ENCODE measurements at places on chromosomes 3 and 15.

DNA sequence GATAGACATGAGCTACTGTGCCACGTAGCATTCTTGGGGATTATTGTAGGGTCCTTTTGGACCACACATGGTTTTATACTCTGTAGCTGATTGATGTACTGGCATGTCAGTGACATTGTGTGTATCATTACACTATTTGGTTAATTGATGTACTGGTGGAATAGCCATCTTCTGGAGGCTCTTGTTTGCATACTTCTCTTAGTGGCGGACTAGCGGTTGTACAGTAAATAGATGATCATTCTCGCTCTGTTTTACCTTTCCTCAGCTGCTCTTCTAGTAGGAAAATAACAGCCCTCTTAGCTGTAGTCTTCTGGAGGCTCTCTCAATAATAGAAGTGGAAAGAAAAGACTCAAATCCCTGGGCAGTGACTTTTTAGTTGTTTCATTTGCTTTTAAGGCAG lies 24.8 kb downstream of the IGF1R start:
- DNase-seq, result no peak

GRCh38 chr3:124172816-124173215 lies 180.9 kb upstream of the ROPN1 start:
- DNase-seq, result no peak

DNA sequence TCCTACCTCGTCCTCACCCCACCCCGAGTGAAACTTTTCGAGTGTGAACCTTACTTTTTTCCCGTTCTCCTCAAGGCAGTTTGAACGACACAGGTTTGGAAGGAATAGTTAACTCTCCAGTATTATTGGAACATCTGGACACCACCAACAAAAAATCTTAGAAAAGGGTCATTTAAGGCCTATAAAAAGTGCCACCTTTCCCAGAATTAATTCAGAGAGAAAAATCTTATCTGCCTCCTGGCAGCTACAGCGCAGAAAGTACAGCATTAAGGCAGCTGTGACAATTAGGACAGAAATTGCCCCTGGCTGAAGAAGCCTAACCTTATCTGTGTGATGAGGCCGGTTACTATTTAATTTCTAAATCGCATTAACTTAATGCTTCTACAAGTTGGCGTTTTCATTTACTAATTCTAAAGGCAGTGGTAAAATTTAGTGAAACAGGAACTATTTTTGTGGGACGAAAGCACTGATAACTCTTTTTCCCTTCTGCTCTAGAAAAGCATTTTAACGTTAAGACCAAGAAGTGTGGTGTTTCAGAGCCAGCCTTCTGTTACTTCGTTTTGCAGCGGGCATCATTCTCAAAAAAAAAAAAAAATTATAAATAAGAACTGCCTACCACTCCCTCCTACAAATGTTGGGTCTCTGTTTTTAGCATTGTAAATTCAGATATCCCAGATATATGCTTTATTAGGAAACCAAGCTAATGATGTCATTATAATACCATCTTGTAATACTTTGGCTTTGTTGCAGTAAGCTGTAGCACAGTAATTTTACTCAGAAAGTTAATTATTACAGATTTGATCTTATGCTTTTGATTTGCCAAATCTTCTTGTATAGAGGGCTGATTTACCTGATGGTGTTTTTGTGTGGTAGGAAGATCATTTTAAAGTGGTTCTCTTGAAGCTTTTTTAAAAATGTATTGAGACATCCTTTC lies 1.4 kb downstream of the ATP11B start:
- DNase-seq, result no peak

DNA sequence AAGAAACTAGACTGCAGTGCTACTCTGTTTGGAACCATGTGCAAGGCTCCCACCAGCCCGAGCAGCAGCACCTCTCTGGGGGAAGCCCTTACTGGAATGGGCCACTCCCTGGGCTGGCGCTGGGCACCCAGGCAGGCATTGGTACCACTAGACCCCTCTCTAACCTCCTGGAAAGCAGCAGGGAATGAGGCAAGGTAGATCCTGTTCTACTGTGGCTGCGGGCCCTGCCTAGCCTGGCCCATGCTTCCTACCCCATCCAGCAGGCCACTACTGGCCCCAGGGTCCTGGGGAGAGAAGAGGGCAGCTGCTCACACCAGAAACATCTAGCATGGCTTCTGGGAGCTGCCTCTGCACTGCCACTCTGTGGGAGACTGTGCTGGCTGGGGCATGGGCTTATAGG lies 44.8 kb downstream of the MESD start:
- no peak for DNase-seq

DNA sequence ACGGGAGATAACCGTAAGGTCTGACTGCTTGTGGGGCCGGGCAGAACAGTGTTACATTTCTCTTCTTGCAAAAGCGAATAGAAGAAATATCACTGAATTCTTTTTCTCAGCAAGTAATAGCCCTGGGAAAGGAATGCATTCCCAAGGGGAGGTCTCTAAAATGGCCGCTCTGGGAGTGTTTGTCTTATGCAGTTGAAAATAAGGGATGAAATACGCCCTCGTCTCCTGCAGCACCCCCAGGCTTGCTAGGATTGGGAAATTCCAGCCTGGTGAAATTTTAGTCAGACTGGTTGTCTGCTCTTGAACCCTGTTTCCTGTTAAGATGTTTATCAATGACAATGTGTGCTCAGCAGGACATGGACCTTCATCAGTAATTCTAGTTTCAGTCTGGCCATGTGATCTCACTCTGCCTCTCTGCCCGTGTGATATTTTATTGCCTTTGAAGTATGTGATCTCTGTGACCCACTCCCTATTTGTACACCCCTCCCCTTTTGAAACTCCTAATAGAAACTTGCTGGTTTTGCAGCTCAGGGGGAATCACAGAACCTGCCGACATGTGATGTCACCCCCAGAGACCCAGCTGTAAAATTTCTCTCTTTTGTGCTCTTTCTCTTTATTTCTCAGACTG lies 715.6 kb downstream of the ROBO1 start:
- DNase-seq, result no peak

GRCh38 chr3:183224180-183224970 lies 28.7 kb upstream of the B3GNT5 start:
- no peak for DNase-seq

DNA sequence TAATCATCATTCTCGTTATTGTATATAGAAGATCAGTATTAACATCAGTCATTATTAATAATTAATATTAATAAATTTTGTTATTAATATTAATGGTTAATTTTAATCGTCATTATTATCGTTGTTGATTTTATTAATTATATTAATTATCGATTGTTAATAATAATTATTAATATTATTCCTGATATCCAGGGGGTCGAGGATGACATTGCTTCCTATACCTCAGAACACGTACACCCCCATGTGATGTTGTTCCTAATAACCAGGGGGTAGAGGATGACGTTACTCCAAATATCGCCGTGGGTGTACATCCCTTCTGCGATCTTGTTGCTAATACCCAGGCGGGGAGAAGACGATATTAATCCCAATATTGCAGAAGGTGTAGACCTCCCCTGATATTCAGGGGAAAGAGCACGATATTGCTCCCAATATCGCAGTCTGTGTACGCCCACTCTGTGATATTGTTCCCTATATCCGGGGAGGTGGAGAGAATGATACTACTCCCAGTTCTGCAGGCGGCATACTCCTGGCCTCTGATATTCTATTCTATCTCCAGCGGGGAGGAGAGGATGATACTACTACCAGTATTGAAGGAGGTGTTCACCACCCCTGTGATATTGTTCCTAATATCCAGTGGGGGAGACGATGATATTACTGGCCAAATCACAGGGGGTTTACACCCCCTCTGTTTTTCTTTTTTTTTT lies 22.3 kb upstream of the BMF start:
- DNase-seq, result no peak

- no peak for DNase-seq
These were observed 140.5 kb upstream of the KLHL25 start for GRCh38 chr15:85935182-85935581.

GRCh38 chr15:67884514-67885174 lies 44.8 kb upstream of the RNU6-1 start:
- DNase-seq, result peak; percentile 22

DNA sequence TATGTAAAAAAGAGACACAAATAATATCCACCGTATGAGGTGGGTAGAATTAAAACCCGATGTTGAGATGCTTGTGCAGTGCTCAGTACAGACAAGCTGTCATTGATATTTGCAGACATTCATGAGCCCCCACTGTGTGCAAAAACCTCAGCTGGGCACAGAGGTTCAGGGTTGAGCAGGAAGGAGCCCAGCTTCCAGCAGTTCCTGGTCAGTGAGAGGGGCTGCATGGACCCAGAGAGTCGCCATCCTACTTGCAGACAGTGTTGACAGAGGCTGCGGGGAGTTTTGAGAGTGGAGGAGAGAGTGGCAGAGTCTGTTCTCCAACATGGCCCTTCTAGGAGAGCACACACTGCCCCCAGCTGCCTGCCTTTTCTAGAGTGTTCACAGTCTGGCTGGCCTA lies 6.1 kb upstream of the LTF start:
- no peak for DNase-seq

- DNase-seq, result no peak
These were observed 23.1 kb downstream of the P3H2 start for GRCh38 chr3:190097617-190098016.

- DNase-seq, result no peak
These were observed 90.3 kb upstream of the FAM174B start for GRCh38 chr15:92745845-92746271.

DNA sequence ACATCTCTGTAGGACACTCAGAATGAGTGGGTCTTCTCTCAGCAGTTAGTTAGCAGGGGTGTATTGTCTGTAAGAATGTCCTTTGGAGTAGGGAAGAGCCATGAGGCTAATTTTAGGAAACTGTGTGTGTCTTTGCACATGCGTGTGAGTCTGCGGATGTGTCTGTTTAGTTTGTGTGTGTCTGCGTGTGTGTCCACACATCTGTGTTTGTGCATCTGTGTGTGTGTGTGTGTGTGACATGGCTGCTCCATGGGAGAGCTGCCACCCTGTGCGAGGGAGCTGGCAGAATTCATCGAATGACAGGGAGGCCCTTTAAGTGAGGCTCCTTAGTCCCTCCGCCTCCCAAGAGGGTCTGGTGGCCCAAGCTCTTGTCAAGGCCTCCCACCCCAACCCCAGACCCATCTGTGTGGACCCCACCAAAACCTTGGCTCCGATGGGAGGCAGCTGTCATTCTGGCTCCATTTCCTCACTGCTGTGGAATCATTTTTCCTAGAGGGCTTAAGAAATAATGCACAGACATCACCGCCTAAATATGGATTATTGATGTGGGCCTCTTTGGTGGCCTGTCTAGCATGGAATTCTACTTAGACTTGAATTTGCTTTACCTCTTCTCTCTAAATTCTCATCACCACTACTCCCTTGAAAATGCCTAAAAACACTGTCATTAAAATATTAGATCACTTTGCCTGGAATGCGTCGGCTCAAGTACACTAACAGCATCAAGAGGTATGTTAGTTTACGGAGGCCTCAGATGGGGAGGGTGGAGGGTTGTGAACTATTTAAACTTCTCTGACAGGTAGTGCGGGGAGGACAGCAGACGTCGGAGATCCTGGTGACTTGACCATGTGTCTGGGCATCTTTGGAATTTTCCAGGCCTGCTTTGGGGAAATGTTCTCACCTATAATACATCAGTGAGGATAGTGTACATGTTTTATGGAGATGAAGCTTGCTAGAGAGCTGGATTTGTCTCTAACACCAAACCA lies 9.4 kb downstream of the ESYT3 start:
- DNase-seq, result no peak

- no peak for DNase-seq
These were observed 858.5 kb upstream of the CFAP20DC start for GRCh38 chr3:59908280-59908679.

- no peak for DNase-seq
These were observed 186.8 kb downstream of the SATB1 start for GRCh38 chr3:18238332-18238731.

- no peak for DNase-seq
These were observed 63.6 kb upstream of the ARL8B start for GRCh38 chr3:5058471-5058951.

DNA sequence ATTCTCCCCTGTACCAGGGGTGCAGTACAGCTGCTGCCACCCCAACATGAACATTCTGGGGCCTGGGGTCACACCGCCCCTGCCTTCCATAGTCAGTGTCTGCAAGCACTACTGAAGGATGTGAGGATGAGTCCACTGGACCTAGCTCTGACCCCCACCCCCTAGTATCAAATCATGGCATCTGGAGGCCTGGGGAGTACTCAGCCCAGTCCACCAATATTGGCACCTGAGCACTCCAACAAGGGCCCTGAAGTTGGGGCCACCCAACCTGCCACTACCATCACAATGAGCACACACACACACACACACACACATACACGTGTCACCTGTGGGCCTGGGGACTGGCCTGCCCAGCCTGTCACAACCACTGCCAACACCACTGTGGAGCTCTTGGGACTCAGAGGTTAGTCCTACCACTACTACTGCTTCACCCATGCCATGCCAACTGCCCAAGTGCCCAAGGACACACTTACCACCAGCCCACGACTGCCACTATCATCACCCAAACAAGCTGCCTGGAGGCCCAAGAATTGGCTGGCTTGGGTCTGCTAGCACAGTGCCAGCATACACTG lies 253.9 kb downstream of the MCTP2 start:
- DNase-seq, result no peak

DNA sequence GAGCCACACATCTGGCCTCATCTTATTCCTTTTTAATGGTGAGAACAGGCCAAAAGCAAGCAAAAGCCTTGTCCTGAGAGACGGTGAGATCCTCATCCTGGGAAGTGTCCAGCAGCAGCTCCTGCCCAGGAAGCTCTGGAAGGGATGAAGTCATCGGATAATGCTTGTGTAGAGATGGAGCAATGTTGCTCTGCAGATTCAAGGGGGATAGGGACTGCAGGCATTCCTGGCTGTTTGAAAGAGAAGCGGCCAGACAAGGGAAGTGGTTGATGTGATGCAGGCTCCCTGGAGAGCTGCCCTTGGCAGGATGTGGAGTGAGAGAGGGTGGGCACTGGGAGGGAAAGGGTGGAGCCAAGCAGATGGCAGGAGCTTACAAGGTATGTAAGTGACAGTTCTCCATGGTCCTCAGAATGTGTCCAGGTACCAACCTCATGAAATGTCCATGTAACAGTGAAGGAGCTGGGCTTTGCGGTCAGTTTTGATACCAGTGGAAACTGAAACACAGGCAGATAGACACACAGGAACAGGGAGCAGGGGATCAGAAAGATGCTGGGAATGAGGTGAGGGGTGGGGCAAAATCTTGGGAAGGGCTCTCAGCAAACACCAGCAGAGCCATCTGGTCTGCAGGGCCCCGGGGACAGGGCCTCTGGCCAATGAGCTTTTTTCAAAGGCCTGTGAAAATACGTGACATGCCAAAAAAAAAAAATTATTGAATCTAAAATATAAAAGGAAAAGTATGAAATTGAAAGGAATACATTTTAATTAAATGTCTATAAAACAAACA lies 32.2 kb upstream of the LACTB start:
- DNase-seq, result no peak

- no peak for DNase-seq
These were observed 204.3 kb downstream of the BBX start for GRCh38 chr3:107727102-107727501.

- DNase-seq, result no peak
These were observed 13.6 kb downstream of the GRM2 start for GRCh38 chr3:51720292-51721061.

All from activated T-helper 9 cell treated with anti-CD3 and anti-CD28 coated beads, Interleukin-2, amount 50 U/mL, for 16 hours (primary cell).